Right hindlimb (tissue), 1 donor: ENCODE measurements at places on chromosomes 3 and 15.

DNA sequence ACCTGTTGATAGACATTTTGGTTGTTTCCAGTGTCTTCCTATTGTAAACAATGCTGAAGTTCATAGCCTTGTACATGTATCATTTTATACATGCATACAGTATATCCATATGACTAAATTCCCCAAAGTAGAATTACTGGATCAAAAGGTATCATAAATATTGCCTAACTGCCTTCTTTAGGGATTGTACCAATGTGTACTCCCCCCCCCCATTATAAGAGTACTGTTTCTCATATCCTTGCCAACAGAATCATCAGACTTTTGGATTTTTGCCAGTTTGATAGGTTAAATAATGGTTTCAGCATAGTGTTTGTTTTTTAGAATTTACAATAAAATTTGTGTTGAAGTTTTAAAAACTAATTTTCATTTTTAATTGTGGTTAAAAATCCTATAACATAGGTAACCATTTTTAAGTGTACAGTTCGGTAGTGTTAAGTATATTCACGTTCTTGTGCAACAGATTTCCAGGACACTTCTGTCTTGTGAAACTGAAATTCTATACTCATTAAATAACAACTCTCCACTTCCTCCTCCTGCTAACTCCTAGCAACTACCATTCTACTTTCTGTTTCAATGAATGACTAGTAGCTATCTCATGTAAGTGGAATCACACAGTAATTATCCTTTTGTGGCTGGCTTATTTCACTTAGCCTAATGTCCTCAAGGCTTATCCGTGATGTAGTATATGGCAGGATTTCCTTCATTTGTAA is 30.8 kb upstream of the MAP3K13 start:
- no peak for DNase-seq

GRCh38 chr3:11661052-11661656 is 17.4 kb upstream of the VGLL4 start:
- DNase-seq: no peak

DNA sequence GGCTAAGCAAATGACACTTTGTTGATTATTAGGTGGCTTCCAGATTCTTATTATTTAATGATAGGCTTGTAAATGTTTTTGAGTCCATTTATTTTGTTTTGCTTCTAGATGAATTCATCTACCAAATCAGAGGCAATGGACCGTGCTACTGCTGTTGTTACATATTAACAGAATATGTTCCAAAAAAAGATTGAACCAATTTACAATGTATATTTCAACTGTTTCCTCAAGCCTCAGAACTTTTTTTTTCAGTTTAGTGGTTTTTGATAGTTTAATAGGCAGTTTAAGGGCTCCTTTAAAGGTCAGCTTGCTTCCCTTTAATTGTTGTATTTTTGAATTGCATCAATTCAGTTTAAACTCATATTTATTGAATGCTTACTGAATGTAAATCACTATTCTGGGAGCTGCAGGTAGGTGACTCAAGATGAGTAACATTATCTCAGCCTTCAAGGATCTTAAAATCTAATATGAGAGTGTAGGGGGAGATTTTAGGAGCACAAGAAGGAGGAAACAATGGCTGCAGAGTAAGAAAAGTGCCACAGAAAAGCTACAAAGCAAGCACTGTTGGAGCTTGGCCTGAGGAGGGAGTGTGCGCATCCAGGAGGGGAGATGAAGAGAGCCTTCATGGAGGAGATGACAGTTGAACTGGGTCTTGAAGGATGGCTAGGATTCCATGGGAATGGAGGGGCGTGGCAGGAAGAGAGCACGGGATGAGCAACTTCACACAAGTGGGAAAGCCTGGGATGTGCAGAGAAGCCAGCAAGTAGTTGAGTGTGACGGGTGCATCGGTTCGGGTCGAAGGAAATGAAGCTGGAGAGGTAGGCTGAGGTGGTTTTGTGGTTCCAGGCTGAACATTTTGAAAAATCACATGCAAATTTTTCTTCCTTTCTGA is 14.7 kb downstream of the MAP2K1 start:
- no peak for DNase-seq

GRCh38 chr3:136350132-136350531 is 100.0 kb downstream of the PCCB start:
- no peak for DNase-seq

DNA sequence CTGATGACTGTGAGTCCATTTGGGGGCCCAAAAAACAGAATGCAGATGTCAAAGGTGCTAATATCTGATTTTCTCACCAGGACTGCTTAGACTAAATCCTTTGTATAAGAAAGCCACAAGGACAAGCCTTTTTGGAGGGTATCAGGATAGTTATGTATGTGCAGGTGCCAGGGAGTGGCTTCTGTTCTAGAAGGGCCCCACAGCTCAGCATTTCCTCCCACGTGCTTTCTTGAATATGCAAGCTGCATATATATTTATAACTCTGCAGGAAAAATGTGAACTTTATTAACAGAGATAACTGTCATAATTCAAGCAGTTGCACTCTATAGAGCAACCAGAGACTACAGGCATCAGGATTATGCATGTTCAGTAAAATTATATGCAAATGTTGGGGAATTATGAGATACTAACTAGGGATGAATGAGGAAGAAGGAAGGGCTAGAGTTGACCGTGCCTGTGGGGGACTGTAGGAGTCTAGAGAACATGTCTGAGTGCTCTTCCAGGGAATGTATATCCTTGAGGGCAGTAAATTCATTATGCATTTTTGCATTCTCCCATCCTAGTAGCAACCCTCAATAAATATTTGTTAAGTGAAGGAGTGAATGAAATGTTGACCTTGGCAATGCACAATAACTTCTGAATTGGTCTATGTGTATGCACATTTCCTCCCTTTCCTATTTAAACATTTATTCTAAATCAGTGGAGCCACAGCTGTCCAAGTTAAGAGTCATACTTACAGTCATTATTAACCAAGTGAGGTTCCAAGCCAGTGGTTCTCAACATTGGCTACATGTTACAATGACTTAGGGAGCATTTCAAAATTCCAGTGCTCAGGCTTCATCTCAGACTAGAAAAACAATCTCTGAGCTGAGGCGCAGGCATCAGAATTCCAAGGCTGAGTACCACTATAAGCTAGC is 94.8 kb upstream of the ANKRD28 start:
- no peak for DNase-seq

DNA sequence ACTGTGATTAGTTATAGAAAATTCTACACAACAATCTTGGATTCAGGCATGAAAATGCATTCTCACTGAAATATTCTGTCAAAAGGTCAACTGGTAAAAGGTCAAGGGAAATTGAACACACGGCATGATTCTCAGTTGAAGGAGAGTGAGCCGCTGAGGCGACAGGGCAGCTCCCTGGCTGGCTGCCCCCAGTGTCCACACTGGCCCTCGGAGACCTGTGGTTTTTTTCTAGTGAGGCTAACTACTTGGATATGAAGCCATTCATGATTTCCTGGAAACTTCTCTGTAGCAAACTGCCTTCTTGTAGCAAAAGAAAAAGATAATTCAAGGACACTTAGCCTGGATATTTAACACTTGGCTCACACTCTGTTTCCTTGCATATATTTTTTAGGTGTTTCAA is 37.2 kb downstream of the AADACL2 start:
- DNase-seq: peak; percentile 61

DNA sequence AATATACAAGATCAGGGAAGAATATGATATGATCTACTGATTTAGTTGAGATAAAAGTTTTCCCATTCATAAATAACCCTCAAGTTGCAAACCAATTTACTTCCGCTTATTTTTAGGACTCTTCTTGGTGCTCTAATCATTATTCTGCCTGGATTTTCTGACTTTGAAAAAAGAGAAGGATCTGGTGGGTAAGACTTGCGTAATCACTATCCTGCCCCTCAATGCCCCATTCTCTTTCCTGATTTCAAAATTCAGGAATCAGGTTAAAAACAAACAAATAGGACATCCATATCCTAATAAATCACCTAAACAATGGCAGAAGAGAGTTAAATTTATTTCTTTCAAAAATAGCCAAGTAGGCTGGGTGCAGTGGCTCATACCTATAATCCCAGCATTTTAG is 127.5 kb downstream of the CLASP2 start:
- DNase-seq: no peak

GRCh38 chr15:28942046-28942445 is 56.3 kb downstream of the APBA2 start:
- no peak for DNase-seq

GRCh38 chr15:57036352-57036751 is 117.9 kb downstream of the TCF12 start:
- no peak for DNase-seq

DNA sequence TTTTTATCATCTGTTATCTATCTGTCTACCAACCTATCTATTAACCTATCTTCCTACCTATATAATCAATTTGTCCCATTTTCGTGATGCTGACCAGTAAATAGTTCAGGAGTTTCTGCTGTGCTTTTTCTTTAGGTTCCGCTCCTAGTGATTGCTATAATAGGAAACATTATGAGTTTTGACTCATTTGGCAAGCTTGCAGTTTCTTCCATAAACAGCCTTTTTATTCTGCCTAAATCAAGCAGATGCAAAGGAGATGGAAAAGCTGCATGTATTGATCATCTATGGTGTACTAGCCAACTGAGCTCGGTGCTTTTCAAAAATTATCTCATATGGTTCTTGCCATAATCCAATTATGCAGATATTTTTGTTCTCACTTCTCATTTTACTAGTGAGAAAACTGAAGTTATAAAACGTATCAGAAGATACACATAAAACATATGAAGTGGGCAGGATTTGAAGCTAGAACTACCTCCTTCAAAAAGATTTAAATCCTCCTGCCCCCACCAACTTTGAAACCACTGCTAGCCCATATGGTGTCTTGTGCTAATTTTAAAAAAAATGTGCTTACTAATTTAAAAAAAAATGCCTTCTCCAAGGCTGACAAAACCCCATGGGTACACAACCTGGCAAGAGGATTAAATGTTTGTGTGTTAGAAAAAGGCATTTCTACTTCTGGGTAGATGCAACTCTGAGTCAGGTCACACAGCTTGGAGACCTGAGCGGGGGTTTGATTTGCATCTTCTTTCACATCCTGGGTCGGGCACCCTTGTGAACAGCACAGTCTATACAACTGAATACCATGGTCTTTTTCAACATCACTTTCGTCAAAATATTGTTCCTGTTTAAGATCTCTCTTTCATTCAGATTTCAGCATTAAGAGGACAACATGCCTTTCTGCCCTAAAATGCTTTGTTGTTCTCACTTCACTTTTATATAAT is 267.0 kb downstream of the CHL1 start:
- no peak for DNase-seq

- DNase-seq: peak; percentile 84
These were observed 212.4 kb downstream of the OPA1 start for GRCh38 chr3:193805448-193805847.

GRCh38 chr15:27638958-27639357 is 460.2 kb downstream of the OCA2 start:
- no peak for DNase-seq

DNA sequence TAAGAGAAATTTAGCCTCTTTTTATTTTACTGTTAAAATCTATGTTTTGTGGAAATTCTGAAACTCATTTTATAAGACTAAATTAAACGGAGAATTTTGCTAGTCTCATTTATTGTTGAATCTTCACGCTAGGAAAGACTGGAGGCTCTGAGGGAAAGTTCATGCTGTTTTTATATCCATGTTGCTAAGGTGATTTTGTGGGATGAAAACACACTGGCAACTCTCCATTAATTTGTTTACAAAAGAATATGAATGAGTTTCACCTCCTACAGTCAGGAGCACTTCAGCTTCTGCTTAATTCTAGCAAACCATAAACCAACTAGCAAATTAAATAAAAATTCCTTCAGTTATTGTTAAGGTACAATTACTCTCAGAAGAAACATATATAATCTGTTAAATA is 195.4 kb downstream of the RAP2B start:
- DNase-seq: no peak

DNA sequence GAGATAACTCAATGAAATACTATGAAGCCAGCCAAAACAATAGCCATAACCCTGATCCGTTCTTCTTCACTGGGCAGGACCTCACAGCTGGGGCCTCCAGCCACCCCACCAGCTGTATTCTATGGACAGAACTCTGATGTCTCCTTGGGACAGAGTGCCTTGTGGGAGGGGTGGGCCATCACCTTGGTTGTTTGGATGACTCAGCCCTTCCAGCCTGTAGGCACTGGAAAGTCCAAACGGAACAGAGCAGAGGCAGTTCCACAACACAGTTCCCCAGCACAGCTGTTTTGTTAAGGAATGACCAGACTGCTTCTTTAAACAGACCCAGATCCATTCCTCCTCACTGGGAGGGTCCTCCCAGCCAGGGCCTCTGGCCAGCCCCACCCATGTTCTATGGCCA is 31.9 kb upstream of the ZBED2 start:
- DNase-seq: no peak

DNA sequence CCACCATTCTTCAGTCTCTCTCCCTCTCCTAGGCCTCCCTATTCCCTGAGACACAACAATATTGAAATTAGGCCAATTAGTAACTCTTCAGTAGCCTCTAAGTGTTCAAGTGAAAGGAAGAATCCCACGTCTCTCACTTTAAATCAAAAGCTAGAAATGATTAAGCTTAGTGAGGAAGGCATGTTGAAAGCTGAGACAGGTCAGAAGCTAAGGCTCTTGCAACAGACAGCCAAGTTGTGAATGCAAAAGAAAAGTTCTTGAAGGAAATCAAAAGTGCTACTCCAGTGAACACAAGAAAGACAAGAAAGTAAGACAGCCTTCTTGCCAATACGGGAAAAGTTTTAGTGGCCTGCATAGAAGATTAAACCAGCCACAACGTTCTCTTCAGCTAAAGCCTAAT is 41.3 kb downstream of the PPM1L start:
- DNase-seq: no peak

- DNase-seq: no peak
These were observed 328.5 kb downstream of the MECOM start for GRCh38 chr3:169334991-169335390.

GRCh38 chr3:43348852-43349574 is 62.7 kb downstream of the SNRK start:
- DNase-seq: no peak

GRCh38 chr3:148329481-148330235 is 368.0 kb upstream of the AGTR1 start:
- no peak for DNase-seq

- DNase-seq: no peak
These were observed 283.6 kb downstream of the UACA start for GRCh38 chr15:70479785-70480184.
